ENCODE measurements at places on chromosomes 12 and 14.

DNA sequence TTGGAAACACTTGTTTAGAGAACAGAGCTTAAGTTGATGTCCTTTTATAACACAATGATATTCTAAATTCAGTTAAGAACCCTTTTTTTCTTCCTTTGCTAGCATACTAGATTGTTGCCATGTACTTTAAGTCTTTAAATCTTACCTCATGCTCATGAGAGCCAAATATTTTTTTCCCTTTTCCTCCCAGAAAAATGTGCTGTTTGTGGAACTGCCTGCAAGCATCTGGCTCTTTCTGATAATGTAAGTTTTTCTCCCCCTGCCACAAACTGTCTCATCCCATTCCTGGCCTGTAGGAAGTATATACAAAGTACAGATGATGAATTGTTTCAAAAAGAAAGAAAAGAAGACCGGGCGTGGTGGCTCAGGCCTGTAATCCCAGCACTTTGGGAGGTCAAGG is 5.3 kb downstream of the RNF212B start:
- no peak for DNase-seq

GRCh38 chr14:90168425-90169105 is 87.8 kb upstream of the PSMC1 start:
- no peak for DNase-seq

DNA sequence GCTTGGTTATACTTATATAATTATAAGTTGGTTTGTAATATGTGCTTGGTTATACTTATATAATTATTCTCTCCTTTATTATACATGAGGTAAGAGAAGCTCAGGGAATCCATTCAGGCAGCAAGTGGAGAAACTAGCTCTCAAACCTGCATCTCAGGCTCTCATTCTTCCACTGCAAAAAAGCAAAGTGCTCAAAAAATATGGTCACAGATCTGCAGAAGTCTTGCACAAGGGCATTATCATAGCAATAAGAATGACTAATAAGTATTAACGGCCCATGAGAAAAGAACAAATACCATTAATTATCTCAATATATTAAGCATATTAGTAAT is 476 bp upstream of the TRAFD1 start:
- no peak for DNase-seq

DNA sequence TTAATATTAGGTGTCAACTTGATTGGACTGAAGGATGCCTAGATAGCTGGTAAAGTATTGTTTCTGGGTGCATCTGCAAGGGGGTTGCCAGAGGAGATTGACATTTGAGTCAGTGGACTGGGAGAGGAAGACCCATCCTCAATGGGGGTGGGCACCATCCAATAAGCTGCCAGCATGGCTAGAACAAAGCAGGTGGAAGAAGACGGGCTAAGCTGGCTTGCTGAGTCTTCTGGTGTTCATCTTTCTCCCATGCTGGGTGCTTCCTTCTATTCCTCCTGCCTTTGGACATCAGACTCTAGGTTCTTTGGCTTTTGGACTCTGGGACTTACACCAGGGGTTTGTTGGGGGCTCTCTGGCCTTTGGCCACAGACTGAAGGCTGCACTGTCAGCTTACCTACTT is 87.4 kb downstream of the SLC38A1 start:
- DNase-seq: no peak

- no peak for DNase-seq
Measured at GRCh38 chr12:45687081-45688015, 42.2 kb upstream of the ARID2 start.

DNA sequence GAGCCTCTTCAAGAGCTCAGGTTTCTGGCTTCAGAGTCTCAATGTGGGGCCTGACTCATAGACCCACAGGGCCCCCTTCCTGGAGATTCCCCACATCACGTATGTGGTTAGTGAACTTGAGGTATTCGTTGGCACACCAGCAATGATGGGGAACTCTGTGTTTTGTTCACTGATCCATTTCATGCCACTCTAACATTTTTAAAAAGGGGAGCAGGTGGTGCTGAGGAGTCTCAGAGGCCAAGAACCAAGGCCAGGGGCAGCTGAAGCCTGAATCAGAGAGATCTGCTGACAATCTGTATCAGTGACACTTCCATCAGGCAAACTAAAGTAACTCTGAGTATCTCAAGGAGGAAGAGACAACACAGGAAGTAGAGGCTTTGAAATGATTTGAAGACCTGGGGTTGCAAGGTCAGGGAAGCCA is 323.4 kb downstream of the VRK1 start:
- DNase-seq: no peak

GRCh38 chr12:105459760-105460330 is 129.4 kb downstream of the C12orf75 start:
- DNase-seq: no peak

GRCh38 chr12:2666411-2666810 is 128.4 kb upstream of the FKBP4 start:
- no peak for DNase-seq

- DNase-seq: peak; percentile 20
Measured at GRCh38 chr14:60215127-60215444, 33.9 kb upstream of the PPM1A start.

- no peak for DNase-seq
Measured at GRCh38 chr14:24250354-24250753, 7.9 kb upstream of the TINF2 start.

Measured in myocyte (in vitro differentiated cells).